ENCODE measurements at places on chromosomes 11 and 22.

- DNase-seq: no peak
These were observed 10.5 kb upstream of the PRRG4 start for GRCh38 chr11:32819187-32819586.

GRCh38 chr11:116037861-116038260 lies 533.6 kb upstream of the CADM1 start:
- DNase-seq: peak; percentile 37

- DNase-seq: no peak
These were observed 7.3 kb downstream of the HORMAD2 start for GRCh38 chr22:30087611-30088010.

DNA sequence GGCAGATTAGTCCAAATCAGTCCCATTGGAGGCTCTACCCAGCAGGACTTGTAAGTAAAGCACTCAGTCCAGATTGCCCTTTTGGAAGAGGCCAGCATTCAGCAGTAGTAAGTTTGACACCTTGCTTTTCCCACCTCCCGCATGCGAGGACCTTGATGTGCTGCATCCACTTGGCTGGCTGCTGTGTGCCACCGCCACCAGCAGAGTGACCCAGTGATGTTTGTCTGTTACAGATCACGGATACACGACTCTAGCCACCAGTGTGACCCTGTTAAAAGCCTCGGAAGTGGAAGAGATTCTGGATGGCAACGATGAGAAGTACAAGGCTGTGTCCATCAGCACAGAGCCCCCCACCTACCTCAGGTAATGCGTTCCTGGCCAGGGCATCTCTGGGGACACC lies 6.6 kb downstream of the SMARCB1 start:
- no peak for DNase-seq

DNA sequence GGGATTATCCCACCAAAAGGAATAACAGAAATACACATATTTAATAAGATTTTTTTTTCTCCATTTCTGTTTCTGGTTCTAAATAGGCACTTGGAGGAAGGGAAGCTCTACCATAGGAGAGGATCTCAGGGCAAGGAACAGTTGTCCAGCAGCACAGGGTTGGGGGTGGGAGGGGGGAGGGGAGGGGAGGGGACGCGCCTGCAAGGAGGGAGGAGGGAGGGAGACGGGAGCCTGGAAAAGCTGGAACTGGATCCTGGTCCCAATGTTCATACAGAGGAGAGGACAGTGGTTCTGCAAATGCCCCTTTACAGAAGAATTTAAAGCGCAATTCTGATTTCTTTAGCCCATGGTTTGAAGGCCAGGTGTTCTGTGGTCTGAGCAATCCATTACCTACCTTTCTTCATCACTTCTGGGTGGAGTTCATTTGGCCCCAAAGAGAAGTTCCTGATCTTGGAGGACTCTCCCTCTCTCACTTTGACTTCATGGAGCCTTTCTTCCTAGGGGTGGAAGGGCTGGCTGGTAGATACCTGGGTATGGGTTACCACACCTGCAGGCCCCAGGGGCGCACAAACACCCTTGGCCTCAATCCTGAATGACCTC lies 348.9 kb upstream of the NCAM1 start:
- DNase-seq: no peak

DNA sequence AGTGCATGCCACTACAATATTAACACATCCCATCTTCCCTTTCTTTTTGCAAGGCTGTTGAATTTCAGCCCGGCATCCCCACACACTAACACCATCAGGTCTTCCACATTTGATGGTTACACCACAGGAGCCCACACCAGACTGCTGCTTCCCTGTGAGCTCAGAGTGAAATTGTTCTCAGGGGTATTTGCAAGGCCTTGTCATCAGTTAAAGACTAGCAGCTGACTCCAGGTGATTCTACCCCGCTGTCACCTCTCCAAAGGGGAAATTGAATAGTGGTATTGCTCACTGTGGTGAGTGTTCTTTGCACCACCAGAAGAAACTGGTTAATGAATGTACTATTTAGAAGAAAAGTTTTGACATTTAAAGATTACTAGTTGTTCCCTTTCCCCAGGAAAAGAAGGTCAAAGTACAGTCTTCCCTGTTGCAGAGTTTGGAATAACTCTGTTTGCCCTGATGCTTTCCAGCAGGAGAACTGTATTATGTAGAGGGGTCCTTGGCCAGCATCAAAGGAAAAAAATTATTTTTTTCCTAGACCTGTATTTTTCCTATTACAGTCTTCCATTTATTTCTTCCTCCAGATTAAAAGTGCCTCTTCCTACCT lies 41.9 kb downstream of the BID start:
- no peak for DNase-seq

GRCh38 chr11:5283086-5283485 lies 13.3 kb upstream of the HBE1 start:
- DNase-seq: no peak

GRCh38 chr11:3914805-3915204 lies 59.3 kb downstream of the STIM1 start:
- DNase-seq: no peak

DNA sequence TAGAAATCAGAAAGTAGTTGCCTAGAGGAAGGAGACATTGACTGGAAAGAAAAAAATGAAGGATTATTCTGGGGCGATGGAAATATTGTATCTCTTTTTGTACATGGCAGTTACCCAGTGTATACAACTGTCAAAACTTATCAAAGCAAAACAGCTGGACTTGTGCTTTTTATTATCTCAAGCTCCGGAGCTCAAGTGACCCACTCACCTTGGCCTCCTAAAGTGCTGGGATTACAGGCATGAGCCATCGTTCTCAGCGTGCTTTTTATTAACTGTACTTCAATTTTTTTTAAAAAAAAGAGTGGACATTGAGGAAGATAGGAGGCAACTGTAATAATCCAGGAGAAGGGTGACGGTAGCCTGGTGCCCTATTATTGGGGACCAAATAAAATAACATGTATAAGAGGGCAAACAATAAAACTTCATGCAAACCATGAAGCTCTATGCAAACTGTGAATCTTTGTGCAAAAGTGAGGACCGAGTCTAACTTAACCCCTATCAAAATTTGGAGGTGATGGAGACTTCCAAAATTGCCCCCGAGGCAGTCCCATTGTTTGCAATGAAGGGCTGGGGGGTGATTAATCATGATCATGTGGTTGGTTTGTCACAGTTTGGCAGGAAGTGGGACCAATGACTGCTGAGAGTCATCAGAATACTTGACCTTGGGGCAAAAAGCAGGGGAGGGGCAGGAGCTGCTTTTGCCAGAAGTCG lies 23.5 kb downstream of the FZD4 start:
- no peak for DNase-seq

GRCh38 chr11:121099885-121100284 lies 1.2 kb upstream of the TECTA start:
- no peak for DNase-seq

DNA sequence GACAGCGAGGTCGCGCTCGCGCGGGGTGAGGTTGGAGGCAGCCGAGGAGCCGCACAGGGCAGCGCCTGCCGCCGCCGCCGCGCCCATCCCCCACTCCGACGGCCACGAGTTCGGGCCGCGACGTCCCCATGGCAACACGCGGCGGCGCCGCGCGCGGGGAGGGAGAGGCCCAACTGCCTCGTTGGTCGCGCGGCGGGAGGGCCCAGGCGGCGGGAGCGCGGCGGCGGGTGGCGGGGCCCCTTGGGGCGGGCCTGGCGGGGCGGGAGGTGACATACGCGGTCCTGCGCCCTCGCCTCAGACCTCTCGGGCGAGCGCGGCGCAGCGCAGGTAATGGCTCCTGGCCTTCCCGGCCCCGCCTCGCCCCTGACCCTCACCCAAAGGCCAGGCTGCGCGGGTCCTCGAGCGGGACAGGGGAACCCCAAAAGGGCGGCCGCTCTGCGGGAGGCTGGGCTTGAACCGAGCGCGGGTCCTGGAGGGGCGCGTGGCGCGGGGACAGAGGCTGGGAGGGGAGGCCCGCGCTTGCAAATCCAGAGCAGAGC lies at the start of gene DEUP1:
Gene DEUP1, plus strand, starts transcription at position 297 of the 539 bp plus-strand sequence. CDS start 1,518 bp downstream, outside the sequence.
- DNase-seq: no peak

DNA sequence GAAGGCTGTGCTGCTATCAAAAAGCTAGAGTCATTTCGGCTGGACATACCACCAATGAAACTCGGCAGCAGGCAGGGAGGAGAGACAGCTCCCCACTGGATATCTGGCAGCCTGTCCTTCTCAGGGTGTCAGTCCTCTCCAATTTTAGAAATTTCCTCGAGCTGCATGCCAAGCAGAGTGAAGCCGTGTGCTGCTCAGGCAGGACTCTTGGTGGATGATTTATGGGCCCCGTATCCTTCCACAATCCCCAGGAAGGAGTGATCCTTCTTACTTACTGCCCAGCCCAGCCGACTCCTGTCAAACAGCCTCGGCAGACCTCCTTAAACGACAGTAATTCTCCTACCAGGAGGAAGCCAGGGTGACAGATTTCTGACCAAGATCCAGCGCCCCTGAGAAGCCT lies 410.4 kb downstream of the TENM4 start:
- DNase-seq: no peak

- no peak for DNase-seq
These were observed 1.3 kb upstream of the HDAC10 start for GRCh38 chr22:50252082-50253045.

DNA sequence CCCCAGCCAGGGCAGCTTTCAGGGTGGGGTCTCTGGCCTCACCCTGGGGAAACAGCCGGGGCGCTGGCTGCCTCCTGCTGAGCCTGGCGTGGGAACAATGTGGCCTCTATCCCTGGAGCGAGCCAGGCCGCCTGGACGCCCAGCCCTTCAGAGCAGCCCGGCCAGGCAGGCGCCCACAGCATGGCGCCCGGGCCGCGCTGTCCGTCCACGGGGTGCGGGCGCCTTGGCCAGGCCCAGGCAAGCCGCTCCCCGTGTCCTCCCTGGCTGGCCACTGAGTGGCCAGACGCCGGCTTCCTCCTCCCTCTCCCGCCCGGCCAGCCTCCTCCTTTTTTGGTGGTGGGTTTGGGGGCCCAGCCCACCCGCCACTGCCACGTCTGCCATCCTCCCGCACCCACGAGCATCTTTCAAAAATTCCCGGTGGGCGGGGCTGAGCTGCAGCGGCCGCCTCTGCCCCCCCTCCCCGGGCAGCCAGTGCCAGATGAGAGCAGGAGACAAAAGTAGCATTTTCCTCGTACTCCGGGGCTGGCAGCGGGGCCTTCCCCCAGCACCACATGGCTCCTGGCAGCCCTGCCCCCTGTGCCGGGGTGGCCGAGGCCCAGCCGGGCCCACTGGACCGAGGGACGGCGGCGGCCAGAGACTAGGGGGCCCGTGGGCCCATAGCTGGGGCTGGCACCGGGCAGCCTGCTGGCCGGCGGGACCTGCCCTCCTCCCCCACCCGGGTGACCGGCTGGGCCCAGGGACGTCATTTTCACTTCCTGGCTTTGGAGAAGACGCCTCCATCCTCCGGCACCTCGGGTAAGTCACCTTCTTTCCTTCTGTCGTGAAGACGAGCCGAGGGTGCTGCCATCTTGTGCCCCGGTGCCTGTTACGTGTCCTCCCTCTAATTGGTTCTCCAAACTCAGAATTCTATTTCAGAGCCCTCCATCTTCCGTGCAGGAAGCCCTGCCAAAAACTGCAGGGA lies 70.2 kb upstream of the PPARA start:
- DNase-seq: no peak

DNA sequence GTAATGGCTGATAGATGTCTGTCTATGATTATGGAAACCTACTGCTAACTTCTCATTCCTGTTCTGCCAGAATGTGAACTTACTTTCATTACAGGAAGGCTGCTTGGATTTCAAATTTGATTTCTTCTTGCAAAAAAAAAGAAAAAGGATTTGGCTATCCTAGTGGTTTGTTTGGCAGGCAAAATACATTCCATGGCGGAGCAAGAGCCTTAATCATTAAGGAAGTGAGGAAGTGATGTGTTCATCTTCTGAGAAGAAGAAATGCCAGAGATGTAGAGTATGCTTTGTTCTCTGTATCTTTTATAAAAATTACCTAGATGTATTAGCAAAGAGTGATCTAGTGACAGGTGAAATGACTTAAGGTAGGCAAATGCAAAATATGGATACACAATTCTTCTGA lies 356.3 kb downstream of the SOX6 start:
- DNase-seq: peak; percentile 73

- no peak for DNase-seq
These were observed 20.1 kb upstream of the OR9Q1 start for GRCh38 chr11:58003591-58003990.

DNA sequence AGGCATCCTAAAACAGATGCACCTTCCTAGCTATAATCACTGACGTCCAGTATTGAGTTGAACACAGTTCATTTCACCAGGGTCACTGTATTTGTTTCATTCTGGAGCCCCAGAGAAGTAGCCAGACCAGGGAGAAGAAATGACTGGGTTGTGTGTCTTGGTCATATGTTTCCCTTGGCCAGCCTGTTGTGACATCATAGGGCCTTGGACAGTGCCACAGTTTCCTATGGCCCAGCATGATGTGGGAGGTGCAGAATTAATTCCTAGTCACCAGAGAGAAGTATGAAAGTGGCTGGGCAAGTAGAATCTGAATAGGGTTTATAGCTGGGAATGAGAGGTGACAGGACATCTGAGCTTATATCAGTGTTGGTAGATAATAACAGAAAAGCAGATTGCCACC lies 84.0 kb upstream of the ZBED5 start:
- no peak for DNase-seq

- peak; percentile 12 for DNase-seq
These were observed 164.4 kb upstream of the ZBED5 start for GRCh38 chr11:11022125-11022730.

All from astrocyte of the cerebellum (primary cell).